Suppressor macrophage treated with lipopolysaccharide for 1 hour (primary cell): ENCODE measurements at places on chromosomes 3 and 15.

DNA sequence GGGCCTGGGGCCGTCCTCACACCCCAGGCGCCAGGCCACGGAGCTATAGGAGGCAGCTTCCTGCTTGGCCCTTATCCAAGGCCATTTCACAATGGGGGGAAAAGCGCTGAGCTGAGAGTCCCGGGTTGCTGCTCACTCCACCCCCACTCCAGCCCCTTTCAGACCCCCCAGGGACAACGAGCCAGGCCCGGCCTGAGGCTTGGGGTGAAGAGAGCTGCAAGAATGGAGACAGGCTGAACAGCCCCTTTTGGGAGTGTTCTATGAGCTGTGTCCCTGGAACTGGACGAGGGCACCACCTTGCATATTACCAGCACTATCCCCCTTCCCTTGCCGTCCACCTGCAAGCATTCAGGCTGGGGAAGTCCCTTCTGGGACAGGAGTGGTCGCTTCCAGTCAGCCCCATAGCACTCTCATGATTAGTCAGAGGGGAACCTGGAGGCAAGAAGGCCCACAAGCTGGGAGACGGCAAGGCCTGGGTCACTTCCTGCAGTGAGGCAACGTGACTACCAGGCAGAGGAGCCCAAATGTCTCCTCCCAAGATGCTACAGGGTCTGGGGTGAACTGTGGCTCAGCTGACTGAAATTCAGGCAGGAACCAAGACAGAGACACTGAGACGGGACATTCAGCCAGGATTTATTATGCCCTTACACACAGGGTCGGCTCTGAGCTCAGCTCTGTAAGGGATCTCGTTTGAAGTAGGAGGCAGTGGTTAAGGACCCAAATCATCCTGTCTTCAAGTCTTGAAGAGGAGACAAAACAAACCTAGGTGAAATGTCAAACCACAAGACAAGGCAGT, 8.6 kb upstream of the SRP14 start:
- peak; percentile 95 for DNase-seq

DNA sequence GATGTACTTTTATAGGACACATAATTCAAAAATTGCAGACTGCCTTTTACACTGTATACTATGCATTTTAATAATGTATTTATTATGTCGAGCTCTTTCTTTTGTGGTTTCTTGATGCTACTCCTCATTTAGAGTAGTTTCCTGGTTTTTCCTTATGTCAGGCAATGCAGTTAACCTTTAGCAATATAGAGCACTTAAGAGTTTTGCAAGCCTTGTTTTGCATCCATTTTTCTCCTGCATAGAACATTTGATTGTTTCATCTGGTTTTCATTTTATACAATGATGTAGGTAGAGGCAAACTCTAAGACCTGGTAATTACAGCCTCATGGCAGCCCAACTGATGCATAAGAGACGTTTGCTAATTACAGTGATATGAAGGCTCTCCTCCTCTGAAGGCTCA, 86.3 kb downstream of the PDZRN3 start:
- no peak for DNase-seq

DNA sequence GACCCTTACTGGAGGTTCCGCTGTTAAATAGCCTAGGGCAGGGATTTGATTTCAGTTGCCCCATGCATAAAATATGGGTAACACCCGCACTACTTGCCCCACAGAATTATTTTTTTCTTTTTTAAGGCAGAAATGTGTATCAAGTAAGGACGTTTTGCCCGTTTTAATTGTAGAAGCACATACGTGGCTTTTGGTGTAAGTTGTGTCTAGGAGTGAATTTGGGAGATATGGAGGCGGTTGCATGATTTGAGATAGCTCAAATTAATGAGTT, 636 bp upstream of the LRRC58 start:
- no peak for DNase-seq

DNA sequence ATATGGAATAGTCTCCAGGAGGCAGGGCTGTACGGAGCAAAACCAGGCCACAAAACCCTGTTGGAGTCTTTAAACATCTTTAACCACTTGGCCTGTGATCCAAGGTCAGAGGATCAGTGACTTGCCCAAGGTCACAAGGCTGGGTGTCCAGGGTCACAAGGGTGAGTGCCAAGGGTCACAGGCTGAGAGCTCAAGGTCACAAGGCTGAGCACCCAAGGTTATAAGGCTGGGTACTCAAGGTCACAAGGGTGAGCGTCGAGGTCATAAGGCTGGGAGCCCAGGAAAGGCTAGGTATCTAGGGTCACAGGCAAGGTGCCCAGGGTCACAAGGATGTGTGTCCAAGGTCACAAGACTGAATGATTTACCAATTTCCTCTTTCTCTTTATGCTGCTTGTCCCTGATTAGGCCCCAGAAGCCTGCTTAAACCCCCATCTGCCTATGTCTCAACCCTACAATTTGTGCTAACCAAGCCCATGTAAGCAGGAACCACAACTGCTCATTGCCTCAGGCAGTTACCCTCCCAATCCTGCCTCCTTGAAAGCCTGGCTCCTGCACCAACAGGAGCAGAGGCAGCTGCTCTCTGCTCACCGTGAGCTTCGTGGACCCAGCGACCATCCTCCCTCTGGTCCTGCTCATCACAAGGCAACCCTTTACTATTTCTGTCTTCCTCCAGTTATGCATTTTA, 51.5 kb downstream of the MGLL start:
- DNase-seq = peak; percentile 73

- DNase-seq = no peak
Measured at GRCh38 chr3:148020861-148021260, 611.7 kb downstream of the ZIC1 start.

GRCh38 chr3:146468671-146469149, 651 bp downstream of the PLSCR2 start:
- peak; percentile 4 for DNase-seq

DNA sequence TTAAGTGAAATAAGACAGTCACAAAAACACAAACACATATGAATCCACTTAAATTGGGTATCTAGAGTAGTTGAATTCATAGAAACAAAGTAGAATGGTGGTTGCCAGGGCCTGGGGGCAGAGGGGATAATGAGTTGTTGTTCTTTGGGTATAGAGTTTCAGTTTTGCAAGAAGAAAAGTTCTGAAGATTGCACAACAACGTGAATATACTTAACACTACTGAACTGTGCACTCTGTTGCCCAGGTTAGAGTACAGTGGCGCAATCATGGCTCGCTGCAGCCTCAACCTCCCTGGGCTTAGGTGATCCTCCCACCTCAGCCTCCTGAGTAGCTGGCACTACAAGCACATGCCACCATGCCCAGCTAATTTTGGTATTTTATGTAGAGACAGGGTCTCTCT, 14.9 kb downstream of the GRAMD2A start:
- DNase-seq = no peak

GRCh38 chr15:66429546-66429945, 42.8 kb downstream of the MAP2K1 start:
- DNase-seq = peak; percentile 55

GRCh38 chr3:157094751-157095480, 65.0 kb downstream of the CCNL1 start:
- no peak for DNase-seq

DNA sequence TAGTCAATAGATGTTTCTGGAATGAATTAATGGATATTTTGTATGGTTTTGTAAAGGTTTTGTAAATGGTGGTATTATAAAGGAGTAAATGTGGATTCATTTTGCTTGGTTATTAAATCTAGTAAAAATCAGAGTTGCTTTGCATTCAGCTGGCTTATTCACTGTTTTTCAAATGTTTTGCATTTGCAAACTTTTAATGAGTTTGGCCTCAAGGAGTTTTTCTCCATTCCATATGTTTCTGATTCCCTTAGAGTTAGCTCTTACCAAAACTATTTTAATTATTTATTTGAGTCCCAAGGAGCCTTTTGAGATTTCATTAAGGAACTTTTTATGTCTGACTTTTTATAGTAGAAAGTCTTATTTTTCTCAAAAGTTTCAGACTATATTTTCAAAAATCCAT, 992.2 kb downstream of the DIPK2A start:
- no peak for DNase-seq

DNA sequence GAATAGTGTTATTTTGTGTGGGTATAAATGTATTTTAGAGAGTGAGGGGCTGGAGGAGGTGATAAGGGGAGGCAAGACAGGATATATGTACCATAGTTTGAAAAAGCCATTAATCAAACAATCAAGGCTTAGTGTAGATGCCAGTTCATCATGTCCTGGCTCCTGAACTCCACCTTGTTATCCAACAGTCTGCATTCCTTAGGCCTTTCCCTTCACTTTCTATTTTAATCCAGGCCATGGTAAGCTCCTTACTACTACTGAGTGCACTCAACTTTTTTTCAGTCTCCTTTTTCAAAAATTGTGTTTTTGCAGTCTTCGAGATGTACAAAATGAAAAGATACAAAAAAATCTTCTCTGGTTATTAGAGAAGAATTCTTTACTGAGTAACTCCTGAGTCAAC, 700.5 kb upstream of the NAALADL2 start:
- no peak for DNase-seq

DNA sequence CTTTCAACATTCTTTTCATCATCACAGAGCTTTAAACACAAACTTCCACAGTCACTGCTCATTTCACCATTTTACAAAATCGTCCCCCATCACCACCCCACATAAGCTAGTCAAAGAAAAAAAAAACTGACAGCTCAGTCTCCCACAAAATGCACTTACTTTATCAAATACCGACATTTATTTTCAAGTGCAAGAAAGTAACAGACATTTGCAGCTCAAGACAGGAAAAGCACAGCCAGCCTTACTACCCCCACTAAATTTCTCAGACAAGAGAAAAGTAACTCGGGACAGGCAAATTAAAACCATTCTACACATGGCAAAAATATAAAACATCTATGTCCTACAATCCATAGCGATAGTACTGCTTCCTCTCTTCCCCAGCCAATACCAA, 402.4 kb downstream of the SHQ1 start:
- DNase-seq = no peak

DNA sequence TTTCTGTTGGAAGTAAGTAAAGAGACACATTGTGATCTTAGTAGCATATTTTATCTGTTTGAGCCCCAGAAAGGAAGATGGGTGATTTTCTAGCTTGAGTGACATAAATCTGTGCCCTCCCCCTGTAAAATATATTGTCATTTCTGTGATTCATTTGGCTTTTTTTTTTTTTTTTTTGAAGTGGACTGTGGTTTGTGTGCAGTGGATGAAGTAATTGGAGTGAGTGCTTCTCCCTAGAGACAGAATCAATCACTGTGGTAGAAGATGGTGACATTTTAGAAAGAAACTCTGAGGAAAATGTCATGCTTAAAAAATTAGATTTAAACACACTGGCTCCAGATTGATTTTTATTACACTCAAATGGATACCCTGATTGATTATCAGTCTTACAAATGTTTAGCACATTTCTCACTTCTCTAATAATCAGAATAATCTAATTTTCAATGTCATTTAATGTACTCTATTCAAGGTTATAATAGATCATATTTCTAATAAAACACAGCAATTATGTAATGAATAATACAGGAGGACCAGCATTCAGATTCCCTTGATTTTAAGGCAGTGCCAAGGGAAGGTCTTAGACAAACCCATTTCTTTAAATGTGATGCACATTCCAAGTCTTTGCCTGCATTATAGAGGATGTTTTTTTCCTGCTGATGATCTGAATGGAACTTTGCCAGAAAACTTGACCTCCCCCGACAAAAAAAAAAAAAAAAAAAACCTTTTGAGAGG, 116.6 kb downstream of the TOP2B start:
- no peak for DNase-seq

DNA sequence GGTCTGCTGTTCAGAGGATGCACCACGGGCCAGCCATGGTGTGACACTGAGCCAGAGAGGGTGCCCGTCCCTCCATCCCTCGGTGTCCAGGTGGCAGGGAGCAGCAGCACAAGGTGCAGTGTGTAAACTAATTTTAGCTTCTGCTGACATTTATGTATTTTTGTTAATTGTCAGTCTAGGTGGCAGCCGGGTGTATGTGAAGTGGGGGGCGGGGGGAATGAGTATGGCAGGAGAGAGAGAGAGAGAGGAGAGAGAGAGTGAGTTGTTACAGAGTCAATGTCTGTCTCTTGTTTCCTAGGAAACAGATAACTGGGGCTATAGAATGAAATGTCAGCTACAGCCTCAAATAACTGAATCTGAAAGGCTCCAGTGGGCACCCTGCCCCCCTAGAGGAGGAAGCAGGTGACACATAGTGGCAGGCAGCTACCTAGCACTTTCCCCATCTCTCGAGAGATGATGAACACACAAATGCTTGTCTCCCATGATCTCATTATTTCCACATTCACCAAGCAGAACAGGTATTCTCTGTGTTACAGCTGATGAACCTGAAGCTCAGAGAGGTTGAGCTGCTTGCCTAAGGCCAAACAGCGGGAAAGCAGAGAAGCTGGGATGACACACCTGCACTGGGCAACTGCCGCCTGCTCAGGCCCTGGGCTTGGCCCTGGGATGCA, 24.7 kb downstream of the RASGRF1 start:
- no peak for DNase-seq

DNA sequence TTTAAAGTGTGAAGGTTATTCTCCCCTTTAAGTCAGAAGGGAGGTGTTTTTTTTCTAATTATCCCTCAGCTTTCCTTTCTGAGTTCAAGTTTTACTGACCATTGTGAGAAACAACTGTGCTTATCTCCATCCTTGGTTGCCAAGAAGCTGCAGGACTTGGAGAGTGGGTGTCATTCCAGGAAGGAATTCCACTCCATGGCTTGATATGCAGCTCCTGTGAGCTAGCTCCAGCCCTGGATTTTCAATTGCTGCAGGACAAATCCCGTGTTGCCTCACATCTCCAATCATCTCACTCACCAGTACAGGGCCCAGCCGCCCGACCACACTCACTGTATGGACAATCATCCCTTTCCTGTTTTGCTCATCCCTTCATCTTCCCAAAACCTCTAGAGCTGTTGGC, 122.5 kb downstream of the IGSF11 start:
- no peak for DNase-seq

DNA sequence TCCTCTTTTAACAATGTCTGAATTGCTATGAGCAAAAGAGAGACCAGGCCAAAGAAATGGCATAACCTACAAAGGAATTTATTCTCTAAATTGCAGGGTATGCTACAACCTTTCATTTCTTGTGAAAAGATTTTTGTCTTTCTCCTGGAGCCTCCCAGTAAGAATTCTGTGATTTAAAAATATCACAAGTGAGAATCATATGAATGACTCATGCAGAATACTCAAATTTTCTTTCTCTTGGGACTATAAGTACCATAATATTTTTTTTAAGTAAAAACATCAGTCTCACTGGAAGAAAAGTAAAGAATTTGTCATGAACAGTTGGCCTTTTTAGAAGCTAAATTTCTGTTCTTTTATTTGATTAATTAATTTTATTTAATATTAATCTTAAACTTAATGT, 26.3 kb downstream of the SYNPR start:
- no peak for DNase-seq

GRCh38 chr15:85440451-85440850, 60.0 kb downstream of the AKAP13 start:
- no peak for DNase-seq

GRCh38 chr3:76245073-76245472, 459.7 kb upstream of the ZNF717 start:
- no peak for DNase-seq

- DNase-seq = peak; percentile 47
Measured at GRCh38 chr3:71998995-71999673, 214.2 kb upstream of the PROK2 start.

DNA sequence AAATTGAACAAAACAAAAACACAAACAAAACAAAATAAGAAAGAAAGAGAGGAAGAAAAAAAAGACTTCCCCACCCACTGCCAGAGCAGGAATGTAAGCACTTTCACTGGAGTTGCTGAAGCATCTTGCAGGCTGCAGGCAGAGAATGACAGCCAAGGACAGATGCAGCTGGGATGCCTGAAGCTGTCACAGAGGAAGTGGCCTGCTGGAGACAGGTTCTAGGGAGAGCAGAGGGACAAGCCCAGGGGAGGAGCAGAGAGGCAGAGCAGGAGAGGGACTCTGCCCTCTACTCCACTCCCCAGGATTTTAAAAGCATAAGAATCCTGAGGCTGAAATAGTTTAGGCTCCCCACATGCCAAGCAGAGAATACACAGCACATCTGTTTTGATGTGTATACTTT, 326.2 kb downstream of the TUSC7 start:
- peak; percentile 45 for DNase-seq
